ENCODE measurements at places on chromosomes 2 and 18.
A peak's percentile ranks its signal among the peaks of the same experiment; 100 is the strongest.

DNA sequence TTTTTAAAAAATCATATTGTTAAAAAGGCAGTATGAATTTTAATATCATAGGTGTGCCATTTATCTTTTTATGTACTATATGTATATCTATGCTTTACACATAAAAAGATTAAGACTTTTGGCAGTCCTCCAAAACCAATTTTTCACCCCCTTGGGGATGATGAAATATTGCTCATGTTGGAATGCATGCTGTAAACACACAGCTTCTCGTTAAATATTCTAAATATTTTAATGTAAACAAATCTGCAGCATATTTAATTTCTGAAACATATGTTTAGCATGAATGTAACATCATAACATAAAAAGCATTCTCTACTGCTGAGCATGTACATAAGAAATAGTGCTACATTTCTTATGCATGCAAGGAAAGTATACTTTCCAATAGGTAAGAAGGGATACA, 484.3 kb upstream of the LRATD1 start:
- no peak for DNase-seq

DNA sequence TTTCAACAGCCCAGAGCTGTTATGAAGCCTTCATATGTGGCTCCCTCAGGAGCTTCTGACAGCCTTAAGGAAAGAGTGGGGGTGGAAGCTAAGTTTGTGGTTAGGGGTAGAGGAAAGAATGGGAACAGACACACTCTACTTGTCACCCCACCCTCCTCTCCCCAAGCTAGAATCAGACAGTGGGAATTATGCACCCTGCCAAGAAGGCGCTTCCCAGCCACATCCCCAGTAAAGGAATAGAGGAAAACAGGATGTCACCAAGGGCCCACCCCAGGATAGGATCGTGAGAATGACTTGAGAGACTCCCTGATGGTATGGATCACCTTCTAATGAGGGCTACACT, 32.4 kb upstream of the EML4 start:
- no peak for DNase-seq

GRCh38 chr18:8719192-8719591, 13.8 kb downstream of the MTCL1 start:
- DNase-seq = no peak

DNA sequence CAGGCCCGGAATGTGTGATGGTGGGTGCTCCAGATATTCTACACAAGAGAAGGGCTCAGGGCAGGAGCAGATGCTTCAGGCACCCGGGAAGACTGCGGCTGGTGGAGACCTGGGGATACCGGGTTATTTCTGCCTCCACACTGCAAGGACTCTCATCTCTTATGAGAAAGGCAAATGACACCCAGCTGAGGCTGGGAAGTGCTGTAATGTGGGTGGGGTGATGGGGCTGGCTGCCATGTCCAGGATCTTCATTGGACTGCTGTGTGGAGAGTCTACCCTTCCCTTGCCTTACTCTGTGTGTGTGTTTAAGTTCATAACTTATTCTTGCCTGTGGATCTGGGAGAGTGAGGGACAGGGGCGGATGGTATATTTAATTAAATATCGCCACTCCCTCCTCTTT, 124.1 kb downstream of the KLHL29 start:
- no peak for DNase-seq

- DNase-seq = no peak
Observed at GRCh38 chr2:60335533-60336237, 217.8 kb downstream of the BCL11A start.

GRCh38 chr2:180385601-180386201, 378.6 kb upstream of the CWC22 start:
- DNase-seq = no peak

DNA sequence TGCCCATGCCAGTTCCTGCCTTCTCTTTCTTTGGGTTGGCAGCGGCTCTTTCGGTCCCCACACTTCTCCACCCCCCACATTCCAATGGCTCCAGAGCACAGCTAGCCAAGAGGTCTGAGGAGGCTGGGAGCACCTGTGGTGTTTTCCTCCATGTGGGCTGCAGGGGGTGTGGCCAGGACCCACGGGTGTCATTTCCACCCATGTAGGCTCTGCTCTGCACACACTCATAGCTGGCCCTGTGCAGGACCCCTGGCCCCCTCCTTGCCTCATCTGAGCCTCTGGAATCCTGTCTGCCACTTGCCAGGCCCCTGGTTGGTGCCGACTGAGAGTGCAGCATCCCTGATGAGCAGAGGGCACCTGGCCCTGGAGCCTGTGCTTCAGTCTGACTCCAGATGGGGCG, 46.3 kb downstream of the DYSF start:
- no peak for DNase-seq

GRCh38 chr2:36586672-36587071, 11.3 kb downstream of the FEZ2 start:
- no peak for DNase-seq

- DNase-seq = no peak
Observed at GRCh38 chr2:132633635-132634034, 36.4 kb downstream of the LYPD1 start.

GRCh38 chr2:112614201-112614840, 29.9 kb downstream of the CHCHD5 start:
- no peak for DNase-seq

DNA sequence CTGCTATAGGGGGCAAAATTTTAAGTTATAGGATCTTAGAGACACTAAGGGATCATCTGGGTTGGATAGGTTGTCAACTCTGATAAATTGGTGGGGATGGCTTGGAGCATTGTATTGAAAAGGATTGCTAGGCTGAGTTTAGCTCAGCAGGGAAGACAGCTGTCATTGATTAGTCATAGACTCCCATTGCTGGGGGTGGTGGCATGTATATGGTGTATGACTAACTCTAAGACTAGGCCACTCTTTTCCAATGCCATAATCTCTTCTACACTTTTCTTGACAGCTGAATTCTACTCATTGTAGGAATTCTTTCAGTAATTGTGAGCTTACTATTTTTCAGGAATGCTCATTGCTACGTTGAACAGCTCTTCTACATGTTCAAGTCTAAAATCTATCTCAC, 81.3 kb upstream of the PELI1 start:
- no peak for DNase-seq

- no peak for DNase-seq
Observed at GRCh38 chr2:221635949-221636348, 63.8 kb upstream of the EPHA4 start.

- DNase-seq = no peak
Observed at GRCh38 chr18:26089293-26090129, 902 bp downstream of the SS18 start.

DNA sequence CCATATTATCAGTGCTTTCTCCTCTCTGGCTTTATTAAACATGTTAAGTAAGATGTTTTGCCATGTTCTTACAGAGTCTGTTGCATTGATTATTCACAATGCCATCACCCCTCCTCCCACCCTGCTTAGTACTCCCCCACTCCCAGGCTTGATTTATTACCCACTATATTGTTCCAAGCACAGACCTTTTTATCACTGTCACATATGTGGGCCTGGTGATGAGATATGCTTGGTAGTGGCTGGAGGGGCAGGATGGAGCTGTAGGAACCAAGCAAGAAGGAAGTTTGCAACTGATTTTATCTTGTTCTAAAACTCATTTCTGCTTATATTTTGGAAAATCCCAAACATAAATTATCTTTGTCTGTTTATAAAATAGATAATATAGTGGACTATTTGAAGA, 748.2 kb upstream of the CELF4 start:
- no peak for DNase-seq

DNA sequence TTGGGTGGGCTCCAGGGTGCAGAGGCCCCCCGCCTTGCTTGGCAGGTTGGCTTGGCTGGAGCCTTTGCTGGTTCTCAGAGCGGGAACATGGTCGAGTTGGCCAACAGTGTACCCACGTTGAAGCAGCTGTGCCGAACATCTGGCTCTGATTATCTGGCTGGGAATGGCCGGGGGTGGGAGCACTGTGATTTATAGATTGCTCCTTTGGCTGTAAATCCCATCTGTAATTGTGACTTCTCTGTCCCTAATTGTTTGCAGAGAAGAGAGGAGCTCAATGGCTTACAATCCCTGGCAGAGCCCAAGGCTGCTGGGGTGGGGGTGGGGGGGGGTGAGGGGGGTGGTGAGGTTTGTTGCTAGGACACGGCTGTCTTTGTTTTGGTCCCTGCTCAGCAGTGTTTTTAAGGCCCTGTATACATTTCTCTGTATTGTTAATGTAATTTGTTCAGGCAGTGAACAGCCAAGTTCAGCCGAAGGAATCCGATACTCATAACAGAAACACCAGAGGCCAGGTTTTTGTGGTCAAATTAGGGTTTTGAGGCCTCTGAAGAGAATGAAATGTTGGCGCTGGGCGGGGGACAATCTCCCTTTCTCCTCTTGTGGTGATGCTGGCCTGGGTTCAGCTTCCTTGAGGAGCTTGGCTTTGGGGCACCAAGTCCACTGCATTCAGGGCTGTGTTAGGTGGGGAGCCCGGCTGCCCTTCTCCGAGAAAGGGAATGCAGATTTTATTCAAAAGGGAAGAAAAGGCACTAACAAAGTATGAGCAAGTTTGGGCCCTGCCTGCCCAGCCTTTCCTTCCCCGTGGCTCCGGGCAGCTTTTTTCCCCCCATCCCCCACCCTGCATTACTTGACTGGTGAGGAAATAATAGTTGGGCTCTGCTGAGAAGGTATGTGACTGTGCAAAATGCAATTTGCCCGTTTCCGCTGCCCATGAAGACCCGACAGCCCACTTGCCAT, 82.5 kb downstream of the TCF7L1 start:
- DNase-seq = no peak

DNA sequence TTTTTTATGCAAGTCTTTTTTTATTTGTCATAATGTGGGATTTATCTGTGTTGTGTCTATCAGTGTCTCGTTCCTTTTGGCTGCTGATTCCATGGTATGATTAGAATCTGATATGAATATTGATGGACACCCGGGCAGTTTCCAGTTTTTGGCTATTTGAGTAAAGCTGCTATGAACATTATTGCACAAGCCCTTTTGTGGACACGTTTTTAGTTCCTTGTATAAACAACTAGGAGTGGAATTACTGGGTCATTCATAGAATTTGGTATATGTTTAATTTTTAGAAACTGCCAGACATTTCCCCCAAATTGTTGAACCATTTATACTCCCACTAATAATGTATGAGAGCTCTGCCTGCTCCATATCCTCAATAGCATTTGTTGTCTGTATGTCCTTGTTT, 26.6 kb downstream of the HK2 start:
- no peak for DNase-seq

DNA sequence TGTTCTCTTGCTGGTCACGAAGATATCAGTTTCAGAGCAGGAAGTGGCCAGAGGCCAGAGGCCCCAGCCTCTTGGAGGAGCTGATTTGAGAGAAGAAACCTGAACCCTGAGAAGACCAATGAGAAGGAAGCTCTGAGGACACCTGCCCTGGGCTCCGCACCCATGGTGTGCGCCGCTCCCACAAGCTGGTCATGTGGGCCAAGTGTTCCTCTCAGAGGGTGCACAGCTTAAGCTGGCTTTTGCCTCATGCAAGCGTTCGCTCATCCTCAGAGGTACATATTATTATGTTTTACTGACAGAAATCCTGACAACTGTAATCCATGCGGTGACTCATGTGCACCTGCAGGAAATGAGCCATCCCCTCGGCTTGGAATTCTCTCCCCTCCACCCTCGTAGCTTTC, 316.1 kb upstream of the MYT1L start:
- DNase-seq = no peak

- DNase-seq = no peak
Observed at GRCh38 chr2:233100192-233100998, 40.3 kb downstream of the INPP5D start.

DNA sequence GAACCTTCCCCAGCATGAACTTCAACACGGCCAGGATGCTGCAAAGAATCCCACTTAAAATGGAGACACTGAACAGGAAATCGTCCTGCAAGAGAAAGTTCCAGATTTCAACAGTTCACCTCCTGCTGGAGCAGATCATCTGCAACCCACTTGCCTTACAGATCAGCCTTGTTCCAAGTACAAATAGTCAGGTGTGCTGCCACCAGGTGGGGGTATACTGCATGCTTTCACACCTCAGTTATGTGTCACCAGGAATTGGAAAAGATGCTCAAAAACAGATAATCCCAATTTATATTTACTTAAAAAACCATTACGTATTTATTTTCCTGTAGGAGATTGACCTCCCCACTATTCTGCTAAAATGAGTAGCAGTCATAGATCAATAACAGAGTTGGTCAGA, 212.3 kb downstream of the MGAT5 start:
- DNase-seq = peak; percentile 40

DNA sequence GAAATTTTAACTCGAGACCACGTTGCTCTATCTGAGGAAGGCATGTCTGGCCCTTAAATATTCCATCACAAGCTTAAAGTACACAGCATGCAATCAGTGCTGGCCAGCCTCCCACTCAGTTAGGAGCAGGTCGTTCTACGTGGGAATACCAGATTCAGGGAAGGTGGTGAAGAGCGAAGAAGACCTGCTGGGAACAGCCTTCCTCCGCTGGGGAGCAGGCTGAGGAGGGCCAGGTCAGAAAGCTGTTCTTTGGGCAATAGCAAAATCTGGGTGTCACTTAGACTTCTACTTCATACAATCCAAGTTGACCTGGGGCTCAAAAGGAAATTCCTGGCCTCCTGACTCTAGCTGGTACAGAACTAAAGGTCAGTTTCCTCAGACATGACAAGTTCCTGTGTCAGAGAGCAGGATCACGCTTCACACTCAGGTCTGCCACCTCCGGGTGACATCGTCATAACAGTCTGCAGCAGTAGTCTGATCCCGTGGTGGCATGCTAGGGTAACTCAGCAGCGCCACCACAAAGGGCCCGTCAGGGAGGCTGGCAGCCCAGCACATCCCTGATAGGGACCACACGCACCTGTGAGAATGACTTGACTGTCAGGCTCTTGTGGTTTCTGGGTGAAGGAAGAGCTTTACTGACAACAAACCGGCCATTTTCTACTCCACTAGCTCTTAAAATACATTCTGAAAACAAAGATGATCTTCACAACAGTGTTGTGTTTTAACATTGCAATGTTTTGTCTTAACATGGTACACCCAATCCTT, 35.2 kb upstream of the NAPG start:
- DNase-seq = no peak

DNA sequence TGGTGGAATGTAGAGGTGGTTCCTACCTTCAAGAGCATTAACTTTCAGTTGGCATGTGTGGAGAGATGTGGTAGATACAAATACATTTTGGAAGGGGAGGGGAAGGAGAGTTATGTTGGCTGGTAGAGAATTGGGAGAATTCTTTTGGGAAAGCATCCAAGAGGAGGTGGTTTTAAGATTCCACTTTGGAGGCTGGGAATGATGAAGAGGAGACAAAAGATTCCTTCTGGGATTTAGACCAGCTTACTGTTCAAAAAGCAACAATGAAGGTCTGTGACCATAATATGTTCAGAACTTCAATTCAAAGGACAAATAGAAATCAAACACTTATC, 120.8 kb upstream of the FOSL2 start:
- DNase-seq = no peak

All from NCI-H2081 treated with DMSO at 0.1 percent for 48 hours (cell line).